ENCODE measurements at places on chromosomes 5 and 9.

DNA sequence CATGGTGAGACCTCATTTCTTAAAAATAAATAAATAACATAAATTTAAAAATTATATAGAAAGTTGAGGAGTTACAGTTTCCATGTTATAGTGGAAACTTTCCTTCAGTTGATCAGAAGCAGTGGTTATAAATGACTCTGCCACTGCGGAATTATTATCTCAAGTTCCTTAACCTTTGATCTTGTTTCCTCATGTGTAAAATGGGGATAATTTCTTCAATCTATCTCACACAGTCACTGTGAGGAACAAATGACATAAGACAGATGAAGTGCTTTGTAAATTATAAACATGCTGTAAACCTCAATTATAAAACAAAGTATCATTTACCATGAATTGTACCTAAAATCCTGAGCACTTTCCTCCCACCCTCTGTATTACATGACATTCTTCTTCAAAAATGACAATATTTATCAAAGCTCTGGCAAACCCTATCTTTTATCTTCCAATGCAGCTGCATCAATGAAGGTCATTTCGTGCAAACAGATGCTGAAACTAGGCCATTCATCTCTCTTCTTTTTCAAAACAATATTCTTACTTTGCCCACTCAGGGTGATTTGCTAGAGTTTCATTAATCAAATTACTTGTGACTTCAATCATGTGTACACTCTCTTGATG is 46.8 kb downstream of the TMEM245 start:
- DNase-seq: no peak

GRCh38 chr5:87777877-87778276 is 365.1 kb upstream of the CCNH start:
- DNase-seq: no peak

- DNase-seq: no peak
Observed at GRCh38 chr5:493758-494157, 30.5 kb downstream of the SLC9A3 start.

DNA sequence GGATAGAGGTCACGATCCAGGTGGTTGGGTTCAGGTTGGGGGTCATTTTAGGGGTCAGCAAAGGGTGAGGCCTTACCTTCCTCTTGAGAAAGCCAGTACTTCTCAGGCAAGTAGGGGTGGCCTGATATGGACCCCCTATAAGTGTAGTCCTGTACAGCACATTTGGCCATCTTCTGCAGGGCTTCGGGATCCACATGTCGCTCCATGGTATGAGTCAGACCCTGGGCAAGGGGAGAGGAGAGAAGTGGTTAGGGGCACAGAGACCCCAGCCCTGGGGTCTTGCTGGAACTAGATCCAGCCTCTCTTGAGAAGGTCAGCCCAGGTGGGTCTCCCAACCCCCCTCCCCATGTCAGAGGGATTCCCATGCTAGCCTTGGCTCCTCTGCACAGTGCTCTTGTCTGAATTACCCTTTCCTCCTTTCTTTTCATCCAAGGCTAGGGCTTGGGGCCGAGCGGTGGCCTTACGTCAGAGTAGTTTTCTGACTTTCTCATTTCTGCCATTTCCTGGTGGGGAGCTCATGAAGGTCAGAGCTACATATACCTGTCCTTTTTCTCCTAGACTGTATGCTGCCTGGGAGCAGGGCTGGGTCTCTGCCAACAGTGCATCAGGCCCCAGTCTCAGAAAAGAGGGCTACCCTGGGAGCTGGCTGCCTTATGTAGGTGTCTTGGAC is 9.0 kb upstream of the MYORG start:
- DNase-seq: no peak

DNA sequence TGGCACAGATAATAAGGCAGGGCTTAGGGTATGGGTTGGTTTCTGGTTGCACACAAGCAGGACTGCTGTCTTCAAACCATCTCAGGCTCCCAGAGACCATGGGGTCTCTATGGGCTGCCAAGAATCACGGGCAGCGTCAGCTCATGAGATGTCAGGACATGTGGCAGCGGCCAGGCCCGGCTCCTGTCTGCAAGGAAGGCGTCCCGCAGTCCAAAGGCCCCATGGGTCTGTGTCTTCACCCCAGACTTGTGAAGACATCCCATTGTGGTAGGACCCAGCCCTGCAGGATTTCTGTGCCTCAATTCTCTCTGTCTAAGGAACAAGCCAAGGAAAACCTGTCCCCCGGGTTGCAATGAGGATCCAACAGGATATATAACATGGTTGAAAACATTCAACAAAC is 32.6 kb downstream of the IPPK start:
- no peak for DNase-seq

DNA sequence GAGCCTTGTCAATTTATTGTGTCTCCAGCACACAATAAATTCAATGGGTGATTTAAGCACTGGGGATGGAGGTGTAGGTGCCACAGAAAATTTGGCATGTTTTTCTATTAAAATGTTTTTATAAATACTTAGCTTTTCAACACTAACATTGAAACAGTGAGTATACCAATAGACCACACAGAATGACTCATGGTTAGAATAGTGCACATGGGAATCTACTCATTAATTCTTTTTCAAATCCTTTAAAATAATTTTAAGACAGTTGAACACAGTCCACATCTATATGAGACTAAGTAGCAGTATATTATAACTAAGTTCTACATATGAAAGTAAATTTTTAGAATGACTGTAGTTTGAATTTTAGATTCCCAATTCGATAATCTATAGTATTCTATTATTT is 67.1 kb downstream of the LNPEP start:
- no peak for DNase-seq

GRCh38 chr9:36306471-36307306 is 48.4 kb upstream of the GNE start:
- DNase-seq: no peak

DNA sequence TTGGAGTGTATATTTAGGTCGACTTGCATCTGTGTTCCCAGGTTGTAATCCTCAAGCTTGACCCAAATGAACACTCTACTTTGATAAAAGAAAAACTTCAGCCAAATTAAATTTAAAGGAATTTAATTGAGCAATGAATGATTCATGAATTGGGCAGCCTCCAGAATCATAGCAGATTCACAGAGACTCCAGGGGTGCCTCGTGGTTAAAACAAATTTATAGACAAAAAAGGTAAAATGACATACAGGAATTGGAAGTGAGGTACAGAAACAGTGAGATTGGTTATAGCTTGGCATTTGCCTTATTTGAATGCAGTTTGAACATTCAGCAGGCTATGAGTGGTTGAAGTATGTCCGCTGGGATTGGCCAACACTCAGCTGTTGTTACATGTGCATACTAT is 21.6 kb upstream of the SPATA31D4 start:
- no peak for DNase-seq

- DNase-seq: no peak
Observed at GRCh38 chr5:116595498-116595897, 20.9 kb upstream of the SEMA6A start.

- no peak for DNase-seq
Observed at GRCh38 chr5:31537349-31537748, 5.2 kb downstream of the C5orf22 start.

DNA sequence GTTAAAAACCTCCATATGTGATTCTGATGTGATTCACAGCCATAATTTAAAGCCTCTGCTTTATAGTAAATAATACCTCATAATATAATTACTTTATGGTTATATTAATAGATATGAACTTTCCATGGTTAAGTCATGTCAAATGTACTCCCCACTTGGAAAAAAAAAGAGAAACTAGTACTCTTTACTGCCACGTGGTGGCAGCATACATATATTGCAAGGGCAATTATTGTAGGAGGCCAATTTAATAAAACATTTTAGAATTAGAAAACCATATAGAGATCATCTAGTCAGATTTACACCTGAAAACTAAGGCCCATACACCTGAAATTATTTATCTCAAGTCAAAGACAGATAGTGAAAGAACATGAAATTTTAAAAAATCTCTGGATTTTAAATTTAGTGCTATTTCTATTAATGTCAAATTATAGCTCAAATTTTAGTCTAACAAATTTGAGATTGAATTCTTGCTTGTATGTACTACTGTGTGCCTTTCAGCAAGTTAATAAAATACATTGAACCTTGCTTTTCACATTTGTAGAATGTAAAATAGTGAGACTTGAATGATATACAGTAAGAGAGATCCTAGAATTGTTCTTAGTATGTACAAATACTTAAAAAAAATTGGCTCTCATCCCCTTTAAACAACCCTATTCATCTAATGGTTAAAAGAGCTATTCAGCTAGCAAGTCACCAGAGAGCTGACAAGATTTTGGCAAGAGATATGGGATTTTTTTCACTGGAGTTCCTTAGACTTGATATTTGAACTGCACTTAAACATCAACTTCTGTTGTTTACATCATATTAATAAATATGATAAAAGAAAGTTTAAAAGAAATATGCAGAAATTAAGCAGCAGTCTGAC is 603.8 kb downstream of the TLE4 start:
- DNase-seq: no peak

DNA sequence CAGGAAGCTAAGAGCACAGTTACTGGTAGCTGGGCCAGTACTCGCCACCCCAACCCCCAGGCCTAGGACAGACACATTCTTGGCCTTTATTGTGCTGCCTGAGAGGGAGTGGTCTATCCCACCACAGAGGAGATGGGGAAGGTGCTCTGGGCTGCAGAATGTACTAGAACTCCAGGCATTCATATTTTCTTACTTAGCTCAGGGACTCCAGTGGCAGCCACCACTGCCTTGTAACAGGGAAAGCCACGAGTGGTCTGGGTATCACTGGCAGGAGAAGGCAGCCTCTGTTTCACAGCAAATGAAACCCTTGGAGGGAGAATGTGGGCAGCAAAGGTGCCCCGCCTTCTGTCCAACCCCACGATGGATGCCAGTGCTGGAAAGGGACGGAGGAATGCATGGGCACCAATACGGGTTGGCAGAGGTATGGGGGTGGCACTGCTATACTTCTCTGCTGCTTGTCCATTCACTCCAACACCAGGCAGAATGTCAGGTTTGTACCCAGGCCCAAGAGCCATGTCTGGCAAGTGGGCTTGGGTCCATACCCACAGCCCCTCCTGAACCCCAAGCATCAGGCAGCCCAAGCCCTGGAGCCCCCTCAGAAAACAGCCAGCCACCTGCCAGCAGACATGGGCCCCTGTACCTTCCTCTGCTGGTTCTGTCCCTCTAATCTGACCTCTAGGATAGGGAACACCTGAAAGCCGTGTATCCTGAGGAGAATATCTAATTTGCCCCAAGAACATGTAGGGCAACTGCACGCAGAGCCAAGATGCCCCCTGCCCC is 4.6 kb downstream of the SEPTIN8 start:
- DNase-seq: no peak

- DNase-seq: no peak
Observed at GRCh38 chr5:52015760-52016159, 632.5 kb downstream of the ISL1 start.

DNA sequence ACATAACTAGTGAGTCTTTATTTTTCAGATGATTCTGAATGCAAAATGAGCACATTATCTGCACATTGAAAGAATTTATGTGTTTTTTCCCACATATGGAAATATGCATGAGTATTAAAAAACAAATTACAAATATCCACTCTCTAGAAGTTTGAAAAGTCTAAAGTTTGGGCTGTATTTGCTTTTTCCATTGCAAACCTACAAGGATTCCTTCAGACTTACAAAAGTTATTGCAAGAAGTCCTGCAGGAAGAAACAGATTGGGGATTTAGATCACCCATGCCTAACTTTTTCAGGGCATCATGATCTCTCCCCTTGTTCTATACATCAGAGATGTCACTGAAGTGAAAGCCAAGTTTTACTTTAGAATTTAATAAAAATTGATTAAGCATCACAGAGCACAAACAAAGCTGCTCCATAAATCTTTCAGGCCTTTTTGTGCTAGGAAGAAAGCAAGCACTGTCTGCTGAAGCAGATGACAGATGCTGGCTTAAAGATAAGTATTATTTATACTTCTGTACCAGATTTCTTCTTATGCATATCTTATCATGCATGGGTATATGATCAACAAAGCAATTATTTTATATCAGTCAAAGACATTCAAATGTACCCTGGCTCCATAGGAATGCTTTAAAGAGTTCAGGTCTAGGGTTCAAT is 71.7 kb downstream of the NFIB start:
- no peak for DNase-seq

DNA sequence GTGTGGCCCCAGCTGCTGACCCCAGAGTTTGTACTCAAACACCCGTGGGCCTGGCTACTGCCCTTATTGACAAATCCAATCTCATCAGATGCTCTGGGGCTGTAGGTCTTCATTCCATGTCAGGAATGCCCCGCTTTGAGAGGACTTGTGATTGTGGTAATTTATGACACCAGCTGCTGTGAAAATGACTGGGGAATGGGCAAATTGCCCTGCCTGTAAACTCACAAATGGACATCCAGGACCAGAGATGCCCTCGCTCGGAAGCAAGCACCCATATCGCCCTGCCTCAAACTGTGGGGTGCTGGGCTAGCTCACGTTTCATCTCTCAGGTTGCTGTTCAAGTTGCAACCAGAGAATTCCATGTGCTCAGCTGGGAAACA is 225.9 kb upstream of the MAP3K1 start:
- no peak for DNase-seq

DNA sequence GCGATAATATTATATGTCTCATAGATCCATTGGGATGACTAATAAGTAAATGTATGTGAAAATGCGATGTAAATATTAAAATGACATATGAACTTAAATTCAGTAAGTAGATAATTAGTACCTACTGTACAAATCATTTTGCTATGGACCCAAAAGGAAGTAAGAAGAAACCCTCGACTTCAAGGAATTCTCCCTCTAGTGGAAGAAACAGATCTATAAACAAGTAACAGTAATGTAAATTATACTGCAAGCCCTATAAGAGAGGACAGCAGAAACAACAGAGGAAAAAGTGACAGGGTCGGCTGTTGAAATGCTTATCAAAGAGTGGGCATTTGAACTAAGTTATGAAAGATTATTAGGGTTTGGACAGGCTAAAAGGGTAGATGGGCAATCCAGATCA is 320.3 kb downstream of the DMAC1 start:
- no peak for DNase-seq

- no peak for DNase-seq
Observed at GRCh38 chr5:40754381-40755092, 1.2 kb downstream of the TTC33 start.

GRCh38 chr9:107841076-107841475 is 351.5 kb upstream of the KLF4 start:
- DNase-seq: no peak

DNA sequence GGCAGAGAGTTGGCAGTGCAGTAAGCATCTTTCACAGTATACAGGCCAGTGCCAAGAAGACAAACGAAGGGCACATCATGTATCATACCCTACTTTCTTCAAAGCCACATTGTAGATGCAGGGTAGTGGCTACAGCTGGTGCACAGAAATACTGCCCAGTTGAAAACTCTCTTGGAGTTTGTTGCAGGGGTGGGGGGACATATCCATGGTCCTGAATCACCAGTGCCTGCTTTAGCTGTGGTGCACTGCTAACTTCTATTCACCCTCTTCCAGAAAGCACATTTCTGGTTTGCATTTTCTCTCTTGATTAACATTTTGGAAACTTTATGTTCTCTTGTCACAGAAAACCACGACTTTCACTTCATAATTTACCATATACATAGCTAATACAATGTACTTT is 196.6 kb downstream of the PAPPA start:
- no peak for DNase-seq

All from T-helper 9 cell (primary cell).